DMS153 (cell line): ENCODE measurements at places on chromosomes 6 and 20.

- no peak for DNase-seq
Measured at GRCh38 chr20:51484141-51484815, 58.2 kb downstream of the NFATC2 start.

DNA sequence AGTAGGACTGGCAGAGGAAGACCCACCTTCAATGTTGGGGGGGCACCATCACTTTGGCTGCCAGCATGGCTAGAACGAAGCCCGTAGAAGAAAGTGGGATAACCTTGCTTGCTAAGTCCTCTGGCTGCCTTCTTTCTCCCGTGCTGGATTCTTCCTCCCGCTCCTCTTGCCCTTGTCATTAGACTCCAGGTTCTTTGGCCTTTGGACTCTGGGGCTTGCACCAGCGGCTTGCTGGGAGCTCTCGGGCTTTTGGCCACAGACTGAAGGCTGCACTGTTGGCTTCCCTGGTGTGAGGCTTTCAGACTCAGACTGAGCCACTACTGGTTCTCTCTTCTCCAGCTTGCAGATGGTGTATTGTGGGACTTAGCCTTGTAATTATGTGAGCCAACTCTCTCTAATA is 28.2 kb downstream of the GSTA2 start:
- no peak for DNase-seq

DNA sequence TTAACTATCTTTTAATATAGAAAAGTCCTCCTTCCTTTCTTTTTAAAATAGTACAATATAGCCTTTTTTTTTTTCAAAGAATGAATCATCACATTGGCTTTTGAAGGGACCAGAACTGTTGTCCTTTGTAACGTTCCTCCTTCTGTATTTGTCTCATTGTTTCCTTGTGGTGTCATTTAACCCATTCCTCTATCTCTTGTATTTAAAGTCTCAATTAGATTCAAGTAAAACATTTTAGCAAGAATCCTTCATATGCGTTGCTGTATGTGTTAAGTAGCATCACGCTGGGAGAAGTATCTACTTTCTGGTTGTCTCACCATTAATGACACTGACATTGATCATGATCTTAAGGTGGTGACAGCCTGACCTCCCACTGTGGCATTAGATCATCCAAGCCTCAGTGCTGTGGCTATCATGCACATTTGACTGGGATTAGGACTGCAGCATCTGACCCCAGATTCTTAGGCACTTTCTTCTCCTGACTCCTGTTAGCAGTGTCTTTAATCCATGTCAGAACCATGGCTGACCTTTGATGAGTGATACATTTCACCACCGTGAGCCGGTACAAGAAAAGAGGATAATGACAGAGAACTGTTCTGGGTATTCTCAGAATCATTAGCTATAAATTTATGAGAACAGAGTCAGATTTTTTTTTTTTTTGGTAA is 67.5 kb upstream of the TFB1M start:
- no peak for DNase-seq

GRCh38 chr6:167232356-167232755 is 58.8 kb upstream of the UNC93A start:
- no peak for DNase-seq

DNA sequence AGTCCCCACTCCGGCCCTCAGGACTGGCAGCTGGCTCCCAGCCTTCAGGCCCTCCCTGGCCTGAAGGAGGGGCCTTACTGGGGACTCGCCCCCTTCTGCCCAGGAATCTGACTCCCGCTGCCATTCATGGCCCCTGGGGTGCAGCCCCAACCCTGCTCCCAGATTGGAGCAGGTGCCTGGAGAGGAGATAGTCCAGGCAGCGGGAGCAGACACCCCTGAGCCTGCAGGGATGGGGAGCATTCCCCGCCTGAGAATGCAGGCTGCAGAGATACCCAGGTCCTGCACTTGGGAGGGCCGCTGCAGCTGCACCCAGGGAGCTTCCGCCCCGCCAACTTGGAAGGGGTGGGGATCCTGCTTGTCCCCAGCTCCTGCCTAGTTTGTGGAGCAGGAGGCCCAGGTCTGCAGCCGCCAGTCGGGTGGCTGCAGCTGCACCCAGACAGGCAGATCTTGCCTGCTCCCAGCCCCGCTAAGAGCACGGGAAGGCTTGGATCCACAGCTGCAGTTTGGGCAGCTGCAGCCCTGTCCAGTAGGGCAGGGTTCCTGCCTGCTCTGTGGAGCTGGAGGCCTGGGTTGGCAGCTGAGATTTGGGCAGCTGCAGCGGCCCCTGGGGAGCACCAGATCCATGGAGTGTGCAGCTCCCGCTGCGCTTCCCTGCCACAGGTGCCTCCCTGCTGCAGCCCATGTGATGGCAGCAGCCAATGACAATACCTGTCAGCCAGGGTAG is 5.2 kb downstream of the GTSF1L start:
- DNase-seq: peak; percentile 74

DNA sequence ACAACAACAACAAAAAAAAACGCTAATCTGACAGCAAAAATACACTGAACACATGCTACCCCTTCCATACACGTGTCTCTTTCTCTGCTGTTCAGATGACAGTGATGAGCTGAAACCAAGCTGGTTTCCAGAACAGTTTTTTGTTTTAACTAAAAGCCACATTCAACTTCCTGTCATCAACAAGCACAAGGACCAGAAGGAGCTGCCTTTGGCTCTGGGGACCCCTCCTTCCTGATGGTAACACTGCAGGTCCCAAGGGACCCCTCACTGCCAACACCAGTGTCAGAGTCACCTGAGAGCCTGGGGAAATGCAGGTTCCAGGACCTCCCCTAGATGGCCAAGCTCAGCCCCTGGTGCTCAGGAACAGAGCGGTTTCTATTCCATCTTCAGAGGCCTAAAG is 6.0 kb downstream of the CST7 start:
- DNase-seq: no peak

DNA sequence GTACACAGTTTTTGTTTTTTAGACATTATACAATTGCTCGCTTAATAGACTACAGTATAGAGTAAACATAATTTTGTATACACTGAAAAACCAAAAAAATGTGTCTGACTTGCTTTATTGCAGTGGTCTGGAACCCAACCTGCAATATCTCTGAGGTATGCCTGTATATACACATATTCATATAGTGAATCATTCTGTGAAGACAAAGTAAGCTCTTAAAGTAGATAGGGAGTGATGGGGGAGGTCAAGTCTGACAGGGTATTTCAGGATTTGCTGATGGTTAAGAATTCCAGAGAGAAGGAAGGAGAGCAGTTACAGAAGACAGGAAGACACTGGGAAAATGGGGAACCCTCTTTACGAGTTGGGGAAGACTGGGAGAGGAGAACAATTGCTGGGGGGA is 417.9 kb downstream of the CD109 start:
- no peak for DNase-seq

GRCh38 chr20:4435671-4436455 is 285.8 kb upstream of the PRND start:
- DNase-seq: no peak

DNA sequence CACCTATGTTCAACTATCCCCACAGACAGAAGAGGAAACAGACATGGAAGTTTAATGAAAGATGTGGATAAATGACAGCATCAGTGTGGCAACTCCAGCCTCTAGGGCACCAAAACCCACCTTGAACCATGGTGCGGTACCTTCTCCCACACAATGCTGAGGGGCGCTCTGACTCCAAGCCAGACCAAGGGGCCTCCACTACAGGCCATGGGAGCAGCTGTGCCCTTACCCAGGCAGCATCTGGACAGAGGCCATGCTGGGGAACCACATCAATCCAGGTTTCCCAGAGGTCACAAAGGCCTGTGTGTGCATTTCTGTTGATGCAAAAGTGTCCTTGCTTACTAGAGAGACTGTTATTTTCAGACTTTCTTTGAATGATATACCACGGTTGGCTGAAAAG is 4.1 kb downstream of the PRR18 start:
- DNase-seq: no peak

DNA sequence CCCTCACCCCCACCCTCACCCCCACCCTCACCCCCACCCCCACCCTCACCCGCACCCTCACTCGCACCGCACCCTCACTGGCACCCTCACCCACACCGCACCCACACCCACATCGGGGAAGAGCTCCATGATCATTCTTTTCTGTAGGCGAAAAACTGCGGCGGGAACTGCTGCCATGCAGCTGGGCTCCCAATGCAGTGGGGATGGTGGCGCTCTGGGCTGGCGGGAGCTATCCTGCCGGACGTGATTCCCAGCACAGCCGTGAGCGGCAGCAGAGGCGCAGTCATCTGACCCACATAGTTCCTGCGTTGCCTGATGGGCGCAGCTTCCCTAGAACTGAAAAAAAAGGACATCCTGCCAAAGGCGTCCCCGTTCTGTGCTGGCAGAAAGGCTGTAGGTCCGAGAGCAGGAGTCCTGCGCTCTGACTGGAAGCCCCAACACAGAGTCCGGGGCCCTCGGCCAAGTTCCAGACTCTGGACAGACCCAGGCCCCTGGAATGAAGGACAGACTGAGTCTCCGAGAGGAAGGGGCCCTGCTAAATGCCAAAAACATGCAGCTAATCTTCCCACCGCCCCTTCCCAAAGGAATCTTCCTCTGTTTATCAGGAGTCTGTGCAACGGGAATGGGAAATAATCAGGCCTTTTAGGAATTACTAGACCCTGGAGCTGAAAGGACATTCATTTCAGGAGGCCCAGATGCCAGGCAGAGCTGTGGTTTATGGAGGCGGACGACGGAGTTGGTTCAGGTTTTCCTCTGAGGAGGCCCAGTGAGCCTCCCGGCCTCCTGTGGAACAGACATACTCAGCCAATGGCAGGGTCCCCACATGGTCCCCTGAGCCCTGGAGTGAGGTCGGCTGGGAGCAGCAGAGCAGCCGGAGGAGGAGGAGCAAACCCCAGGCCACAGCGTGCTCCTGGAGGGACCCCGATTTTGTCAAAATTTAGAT is 14.1 kb upstream of the TCFL5 start:
- DNase-seq: peak; percentile 86

- no peak for DNase-seq
Measured at GRCh38 chr6:47231151-47231550, 78.6 kb downstream of the TNFRSF21 start.

DNA sequence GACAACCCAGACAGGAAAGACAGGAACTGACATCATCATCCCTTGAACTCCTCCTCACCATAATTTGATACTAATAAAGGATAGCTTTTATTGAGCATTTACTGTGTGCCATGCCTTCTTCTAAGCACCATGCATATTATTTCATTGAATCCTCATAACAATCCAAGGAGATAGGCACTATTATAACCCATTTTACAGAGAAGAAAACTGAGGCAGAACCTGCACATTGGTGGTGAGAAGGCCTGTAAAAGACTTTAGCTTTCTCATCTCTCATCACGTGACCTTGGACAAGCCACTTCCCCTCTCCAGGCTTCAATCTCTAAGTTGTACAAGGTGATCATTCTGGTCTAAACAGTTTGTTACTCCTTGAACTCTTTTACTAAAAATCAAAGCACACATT is 34.5 kb upstream of the PREX1 start:
- DNase-seq: no peak

- DNase-seq: no peak
Measured at GRCh38 chr6:15822835-15823234, 160.0 kb upstream of the DTNBP1 start.

GRCh38 chr6:151112130-151112529 is 127.6 kb upstream of the AKAP12 start:
- no peak for DNase-seq

DNA sequence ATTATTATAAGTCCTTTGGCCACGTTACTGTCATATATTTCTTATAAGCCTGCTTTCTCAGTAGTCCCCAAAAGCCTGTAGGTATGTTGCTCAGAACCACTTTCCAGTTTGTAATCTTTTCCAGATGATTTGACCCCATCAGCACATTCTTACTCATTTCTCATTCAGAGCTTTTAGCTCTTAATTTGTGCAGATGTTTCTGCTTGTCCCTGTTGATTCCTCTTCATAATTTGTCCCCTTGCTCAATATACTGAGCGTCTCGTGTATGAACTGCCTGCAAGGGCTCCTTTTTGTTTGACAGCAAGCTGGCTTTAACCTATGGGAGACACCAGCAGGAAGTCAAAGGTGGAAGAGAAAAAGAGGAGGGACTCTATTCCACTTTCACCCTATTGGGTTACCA is 733.8 kb upstream of the GJE1 start:
- DNase-seq: no peak

DNA sequence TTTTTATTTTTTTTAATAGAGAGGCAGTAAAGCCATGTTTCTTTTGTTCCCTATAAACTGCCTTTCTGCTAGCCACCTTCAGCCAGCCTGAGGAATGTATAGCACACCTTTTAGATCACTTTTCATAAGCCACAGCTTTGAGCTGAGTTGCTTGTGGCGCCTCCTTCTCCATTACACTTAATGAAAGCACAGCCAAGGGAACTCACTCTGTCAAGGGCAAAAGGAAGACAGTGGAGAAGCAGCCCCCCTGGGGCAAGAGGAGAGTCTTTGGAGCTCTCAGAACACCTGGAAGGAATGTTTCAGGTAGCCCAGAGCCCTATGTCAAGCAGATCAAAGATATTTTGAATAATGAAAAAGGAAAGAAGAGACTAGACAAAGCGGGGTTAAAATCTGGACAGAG is 235.1 kb downstream of the CLIC5 start:
- no peak for DNase-seq
